Posterior cingulate gyrus (tissue), 11 donors: ENCODE measurements at places on chromosomes 7 and 10.

- no peak for DNase-seq
Measured at GRCh38 chr7:28222636-28223035, 42.0 kb upstream of the JAZF1 start.

- DNase-seq = no peak
Measured at GRCh38 chr10:132667342-132668047, 118.5 kb downstream of the NKX6-2 start.

- no peak for DNase-seq
Measured at GRCh38 chr10:80447436-80448190, 6.5 kb upstream of the TSPAN14 start.

- no peak for DNase-seq
Measured at GRCh38 chr7:95715274-95715673, 57.1 kb upstream of the DYNC1I1 start.

DNA sequence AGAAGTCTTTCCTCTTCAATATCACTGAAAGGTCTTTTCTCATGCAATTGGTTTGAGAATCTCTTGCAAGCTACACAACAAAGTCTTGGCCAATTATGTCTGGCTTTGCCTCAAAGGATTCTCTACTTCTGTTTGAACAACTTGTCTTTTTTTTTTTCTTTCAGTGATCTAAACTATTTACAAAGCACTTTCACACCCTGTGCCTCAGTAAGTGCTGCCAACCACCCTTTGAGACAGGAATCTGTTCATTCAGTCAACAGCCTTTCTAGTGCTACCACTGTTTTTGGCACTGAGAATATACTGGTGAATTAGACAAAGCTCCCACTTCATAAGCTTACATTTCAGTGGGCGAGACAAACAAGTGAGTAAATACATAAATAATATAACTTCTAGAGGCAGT is 26.9 kb upstream of the SDK1 start:
- DNase-seq = no peak

GRCh38 chr10:34941471-34942357 is 126.6 kb upstream of the PARD3 start:
- no peak for DNase-seq

DNA sequence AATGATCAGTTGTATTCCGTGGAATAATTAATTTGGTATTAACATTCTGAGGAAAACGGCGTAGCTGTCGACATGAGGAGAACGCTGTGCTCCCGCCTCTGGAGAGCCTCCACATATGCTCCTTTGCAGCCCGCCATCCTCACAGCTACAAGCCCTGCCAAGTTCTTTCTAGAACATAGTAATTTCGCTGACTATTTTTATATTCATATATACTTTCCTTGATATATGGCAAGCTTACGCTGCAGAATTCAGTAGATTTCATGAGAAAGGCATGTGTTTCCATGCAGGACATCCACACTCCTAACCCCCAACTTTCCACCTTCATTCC is 45.2 kb downstream of the TBXAS1 start:
- DNase-seq = no peak

DNA sequence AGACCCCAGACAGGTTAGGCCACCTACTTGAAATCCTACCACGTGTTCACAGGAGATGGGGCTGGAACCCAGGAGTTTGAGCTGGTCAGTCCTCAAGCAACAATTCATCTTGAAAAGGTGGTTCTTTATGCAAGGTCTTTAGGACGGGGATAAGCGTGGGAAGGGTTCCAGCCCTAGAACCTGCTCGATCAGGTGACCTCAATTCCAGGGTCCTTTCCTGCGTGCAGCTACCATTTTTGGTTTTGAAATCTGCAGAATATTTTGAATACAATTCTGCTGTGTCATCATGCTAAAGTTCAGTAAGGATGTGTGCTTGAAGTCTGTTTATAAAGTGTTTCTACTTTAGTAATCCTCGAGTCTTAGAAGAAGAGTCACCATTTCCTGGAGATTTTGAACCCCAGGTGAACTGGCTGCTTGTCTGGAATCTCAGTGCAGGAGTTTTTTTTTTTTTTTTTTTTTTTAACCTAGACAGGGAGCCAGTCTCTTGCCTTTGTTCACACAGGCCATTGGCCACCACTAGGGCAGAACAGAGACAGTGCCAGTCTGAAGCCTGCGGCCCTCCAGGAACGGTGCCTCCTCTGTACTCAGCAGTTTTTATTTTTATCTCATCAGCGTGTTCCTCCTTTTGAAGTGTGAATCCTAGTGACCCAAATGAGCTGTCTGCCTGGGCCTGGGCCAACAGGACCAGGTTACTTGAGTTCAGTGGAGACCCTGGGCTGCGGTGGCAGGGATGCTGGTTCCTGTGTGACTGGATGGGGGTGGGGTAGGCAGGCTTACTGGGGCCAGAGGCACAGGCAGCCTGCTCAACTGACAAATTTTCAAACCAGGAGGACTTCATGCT is 54.6 kb downstream of the EEPD1 start:
- DNase-seq = peak; percentile 75

DNA sequence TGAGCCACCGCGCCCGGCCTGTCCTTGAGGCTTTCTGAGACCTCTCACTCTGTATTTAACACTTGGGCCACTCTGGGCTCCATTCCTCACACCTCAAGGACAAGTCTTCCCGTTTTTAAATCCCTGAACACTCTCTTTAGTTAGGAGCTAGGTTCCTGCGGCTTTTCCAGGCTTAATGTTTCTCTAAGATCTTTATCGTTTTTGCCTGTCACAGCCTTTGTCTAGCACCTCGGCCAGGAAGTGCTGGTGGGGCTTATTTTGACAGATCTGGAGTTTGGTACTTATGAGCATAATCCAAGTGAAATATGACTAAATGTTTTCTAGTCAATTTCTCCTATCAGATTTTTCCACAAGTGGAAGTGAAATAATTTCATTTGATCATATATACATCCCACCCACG is 186.6 kb downstream of the DPY19L1 start:
- DNase-seq = no peak

- no peak for DNase-seq
Measured at GRCh38 chr10:122363722-122364463, 10.6 kb upstream of the PLEKHA1 start.

- DNase-seq = peak; percentile 77
Measured at GRCh38 chr10:45199205-45199740, 116.1 kb downstream of the OR13A1 start.

GRCh38 chr7:30886608-30887011 is 25.0 kb upstream of the AQP1 start:
- no peak for DNase-seq

DNA sequence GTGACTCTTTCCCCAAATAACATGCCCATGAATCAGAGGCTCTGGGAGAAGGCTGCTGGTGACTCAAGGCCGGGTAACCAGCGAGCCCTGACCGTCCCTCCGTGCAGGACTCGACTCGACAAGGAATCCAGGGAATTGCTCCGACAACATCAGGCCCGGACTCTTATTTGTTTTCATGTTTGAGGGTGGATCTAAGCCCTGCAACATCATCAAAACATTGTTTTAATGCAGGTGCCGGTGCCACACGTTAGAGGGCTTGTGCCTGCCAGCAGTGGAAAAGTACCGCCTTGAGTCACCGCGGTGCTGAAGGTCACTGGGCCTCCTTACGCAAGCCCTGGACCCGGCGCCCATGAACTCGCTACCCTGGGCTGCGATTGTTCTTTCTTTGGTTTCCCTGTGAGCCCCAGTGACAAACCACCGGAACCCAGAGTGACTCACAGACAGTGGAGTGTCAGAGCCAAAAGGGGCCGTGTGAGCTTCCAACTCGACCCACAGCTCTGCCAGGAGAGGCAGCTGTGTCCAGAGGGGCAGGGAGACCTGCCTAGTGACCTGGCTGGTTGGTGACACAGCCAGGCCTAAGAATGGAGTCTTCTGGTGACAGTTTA is 139.4 kb upstream of the SHH start:
- DNase-seq = no peak

DNA sequence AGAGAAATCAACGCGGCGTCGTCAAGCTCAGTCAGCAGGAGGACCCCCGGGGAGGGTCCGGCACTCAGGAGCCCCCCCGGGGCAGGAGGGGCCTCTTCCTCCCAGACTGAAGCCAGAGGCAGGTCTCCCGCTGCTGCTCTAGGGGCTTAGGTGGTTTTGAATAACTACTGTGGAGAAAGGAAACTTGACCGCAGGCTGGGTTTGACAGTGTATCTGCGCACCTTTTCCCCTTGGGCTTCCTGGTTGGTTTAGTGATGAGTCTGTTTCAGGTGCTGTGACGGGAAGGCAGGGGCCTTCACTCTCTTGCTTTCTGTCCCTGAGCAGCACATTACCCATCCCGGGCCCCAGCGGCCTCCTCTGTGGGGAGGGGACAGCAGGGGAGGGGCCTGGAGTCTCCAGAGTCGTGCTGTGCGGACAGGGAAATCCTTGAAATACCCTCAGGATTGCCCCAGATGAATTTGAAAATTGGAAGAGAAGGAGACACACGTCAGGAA is 262.2 kb downstream of the ADARB2 start:
- DNase-seq = no peak

DNA sequence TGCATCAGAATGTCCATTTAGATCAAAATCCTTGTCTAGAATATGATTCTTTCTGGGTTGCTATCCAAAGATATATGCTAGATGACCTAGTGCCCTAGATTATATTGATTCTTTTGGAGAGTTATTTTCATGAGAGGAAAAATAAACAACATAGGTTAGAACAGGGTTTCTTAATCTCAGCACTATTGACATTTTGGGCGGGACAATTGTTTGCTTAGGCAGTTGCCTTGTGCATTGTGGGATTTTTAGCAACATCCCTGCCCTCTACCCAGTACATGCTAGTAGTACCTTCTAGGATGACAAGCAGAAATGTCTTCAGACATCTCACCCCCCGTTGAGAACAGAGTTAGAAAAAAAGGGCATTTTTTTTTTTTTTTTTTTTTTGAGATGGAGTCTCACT is 25.1 kb upstream of the LAMB1 start:
- no peak for DNase-seq

GRCh38 chr7:14218338-14218737 is 228.9 kb upstream of the ETV1 start:
- no peak for DNase-seq

GRCh38 chr7:27663989-27664331 is 1.3 kb upstream of the HIBADH start:
- DNase-seq = no peak

- no peak for DNase-seq
Measured at GRCh38 chr7:157693521-157694375, 356.9 kb downstream of the DNAJB6 start.

GRCh38 chr7:48964074-48964473 is 39.7 kb downstream of the CDC14C start:
- DNase-seq = no peak

DNA sequence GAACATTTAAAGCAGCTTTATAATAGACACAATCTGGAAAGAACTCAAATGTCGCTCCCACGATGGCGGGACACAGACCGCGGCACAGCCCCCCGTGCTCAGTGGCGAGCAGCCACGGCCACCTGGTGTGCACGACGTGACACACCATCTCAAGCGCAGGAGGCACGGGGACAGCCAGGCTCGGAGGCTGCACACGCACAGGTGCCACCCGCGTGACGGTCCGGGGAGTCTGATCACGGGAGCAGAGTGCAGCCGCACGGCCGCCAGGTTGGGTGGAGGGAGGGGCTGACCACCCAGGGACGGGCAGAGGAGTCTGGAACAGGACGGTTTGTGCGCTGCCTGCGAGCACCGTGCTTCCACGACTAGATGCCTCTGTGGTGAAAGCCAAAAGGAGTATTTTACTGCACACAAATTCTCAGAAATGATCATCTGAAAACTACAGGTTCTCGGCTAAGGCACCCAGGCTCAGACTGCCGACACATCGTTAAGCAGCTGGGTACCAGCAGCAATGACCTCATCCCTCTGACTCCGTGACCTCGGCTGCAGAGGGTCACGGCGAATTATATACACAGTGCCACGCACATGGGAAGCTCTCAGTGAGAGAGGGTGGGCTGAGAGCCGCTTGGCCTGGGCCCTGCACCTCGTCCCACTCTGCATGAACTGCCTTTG is 7.5 kb upstream of the GPER1 start:
- no peak for DNase-seq

- DNase-seq = peak; percentile 76
Measured at GRCh38 chr7:130891254-130892094, 157.5 kb upstream of the KLF14 start.

- no peak for DNase-seq
Measured at GRCh38 chr7:2175514-2175913, 57.2 kb downstream of the MAD1L1 start.

DNA sequence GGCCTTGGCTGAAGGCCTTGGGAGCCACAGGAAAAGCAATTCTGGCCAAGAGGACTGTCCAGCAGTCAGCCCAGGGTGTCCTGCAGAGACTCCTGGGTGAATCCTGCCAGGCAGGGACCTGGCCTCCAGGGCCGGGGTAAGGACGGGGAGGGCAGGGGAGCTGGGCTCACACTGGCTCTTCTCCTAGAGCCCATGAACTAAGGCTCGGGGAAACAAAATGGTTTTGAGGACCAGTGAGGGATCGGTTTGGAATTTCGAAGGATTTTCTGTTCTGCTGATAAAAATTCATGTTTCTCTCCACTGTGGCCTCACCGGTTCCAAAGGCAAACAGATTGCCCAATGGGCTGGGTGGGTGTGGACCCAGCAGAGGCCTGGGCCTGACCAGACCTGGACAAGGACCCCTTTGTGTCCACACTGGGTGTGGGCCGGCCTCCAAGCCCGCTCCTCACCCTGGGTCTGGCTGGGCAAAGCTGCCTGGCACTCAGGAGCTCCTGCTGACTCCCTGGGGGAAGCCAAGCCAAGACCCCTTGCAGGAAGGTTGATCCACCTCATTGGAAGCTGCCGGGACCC is 27.3 kb downstream of the FAM20C start:
- DNase-seq = peak; percentile 63

- DNase-seq = peak; percentile 56
Measured at GRCh38 chr7:27175626-27176523, 1.8 kb upstream of the HOXA10 start.

- no peak for DNase-seq
Measured at GRCh38 chr7:16669581-16669980, 23.6 kb downstream of the BZW2 start.

- DNase-seq = no peak
Measured at GRCh38 chr7:20653636-20654035, 38.2 kb downstream of the ABCB5 start.

GRCh38 chr7:25437308-25437707 is 209.0 kb upstream of the NPVF start:
- DNase-seq = no peak

DNA sequence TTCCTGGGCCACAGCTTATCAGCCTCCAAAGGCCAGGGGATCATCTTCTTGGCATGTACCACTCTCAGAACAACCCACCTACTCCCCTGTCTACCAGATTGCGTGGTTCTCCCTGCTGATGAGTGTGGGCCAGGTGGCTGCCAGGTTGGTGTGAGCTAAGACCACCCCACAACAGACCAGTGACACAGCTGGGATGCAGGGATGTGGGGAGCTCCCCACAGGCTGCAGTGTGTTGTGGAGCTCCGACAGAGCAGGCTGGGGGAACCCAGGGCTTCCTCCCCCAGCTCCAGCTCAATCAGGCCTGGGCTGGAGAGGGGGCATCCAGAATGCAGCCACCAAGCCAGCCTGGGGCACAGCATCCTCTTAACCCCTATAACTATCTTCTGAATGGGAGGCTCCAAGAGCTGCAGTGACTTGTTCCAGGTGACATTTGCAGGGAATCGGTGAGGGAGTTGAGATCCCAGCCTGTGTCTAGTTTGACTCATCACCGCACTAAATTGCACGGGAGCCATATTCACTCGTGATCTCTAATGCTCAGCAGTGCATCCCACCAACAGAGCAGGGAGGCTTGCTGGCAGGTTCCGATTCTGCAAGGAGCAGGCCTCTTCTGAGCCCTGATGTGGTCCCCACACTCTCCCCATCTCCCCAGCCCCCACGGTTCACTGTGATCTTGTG is 596 bp upstream of the GDF2 start:
- no peak for DNase-seq

- DNase-seq = no peak
Measured at GRCh38 chr7:50713123-50713965, 69.4 kb downstream of the GRB10 start.

GRCh38 chr7:15855525-15856109 is 169.1 kb upstream of the MEOX2 start:
- no peak for DNase-seq
